ENCODE measurements at places on chromosomes 1 and 21.

- DNase-seq = no peak
These were observed 15.7 kb upstream of the ETS2 start for GRCh38 chr21:38790059-38790458.

GRCh38 chr1:185917646-185918045 is 183.5 kb downstream of the HMCN1 start:
- DNase-seq = no peak

DNA sequence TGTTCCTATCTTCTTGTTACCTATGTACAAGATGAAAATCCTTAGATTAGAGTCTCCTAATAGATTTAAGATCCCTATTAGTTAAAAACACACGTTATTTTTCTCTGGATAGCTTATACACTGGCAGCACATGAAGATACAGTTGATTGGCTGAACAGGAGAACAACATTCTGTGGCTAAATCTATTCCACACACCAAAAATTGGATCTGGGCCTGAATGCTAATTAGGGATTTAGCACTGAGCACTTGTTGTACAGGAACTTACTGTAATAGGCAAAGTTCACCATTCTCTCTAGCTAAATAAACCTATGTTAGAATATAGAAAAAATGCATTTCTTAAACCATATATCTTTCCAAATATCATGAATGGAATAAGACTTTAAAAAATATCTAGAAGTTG is 117.1 kb upstream of the PTGFR start:
- DNase-seq = no peak

GRCh38 chr1:3078430-3078861 is 9.4 kb downstream of the PRDM16 start:
- no peak for DNase-seq

DNA sequence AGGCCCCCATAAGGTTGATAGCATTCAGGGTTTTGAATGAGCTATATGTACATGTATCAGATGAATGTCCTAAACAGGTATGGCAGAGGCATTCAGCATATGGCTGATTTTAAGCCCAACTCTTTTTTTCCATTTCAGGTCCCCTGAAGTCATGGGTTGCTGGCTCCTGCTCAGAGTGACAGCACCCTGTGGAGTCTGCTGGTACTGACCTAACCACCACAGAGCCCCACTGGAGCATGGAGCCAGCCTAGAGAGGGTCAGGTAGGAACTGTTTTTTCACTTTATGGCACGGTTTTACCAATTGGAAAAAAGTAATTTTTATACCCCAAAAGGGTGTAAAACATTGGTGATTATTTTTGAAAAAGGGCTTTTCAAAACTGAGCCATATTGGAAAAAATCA is 82.5 kb upstream of the MPC2 start:
- no peak for DNase-seq

- DNase-seq = no peak
These were observed 22.0 kb upstream of the PRDM15 start for GRCh38 chr21:41901099-41901498.

Measured in H54 (cell line).